ENCODE measurements at places on chromosomes 2 and 18.

GRCh38 chr2:42651057-42651456 is 82.6 kb downstream of the MTA3 start:
- DNase-seq: no peak

- no peak for DNase-seq
These were observed 333.1 kb downstream of the DYSF start for GRCh38 chr2:71786291-71787107.

DNA sequence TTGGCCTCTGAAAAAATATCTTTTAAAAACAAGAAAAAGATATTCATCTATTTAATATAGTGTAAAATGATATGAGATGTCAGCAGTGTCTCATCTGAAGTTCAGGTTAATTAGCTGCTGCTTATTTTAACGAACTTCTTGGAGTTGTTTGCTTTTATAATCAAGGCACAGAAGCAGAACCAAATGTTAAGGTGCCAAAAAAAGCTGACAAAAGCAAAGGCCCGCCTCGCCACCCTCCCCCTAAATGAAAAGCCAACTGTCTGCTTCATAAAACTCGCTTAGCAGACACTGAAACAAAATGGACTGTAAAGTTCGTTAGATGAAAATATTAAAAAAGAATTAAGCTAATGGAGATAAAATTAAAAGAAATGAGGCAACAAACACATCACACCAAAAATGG is 562.6 kb downstream of the ZEB2 start:
- DNase-seq: no peak

DNA sequence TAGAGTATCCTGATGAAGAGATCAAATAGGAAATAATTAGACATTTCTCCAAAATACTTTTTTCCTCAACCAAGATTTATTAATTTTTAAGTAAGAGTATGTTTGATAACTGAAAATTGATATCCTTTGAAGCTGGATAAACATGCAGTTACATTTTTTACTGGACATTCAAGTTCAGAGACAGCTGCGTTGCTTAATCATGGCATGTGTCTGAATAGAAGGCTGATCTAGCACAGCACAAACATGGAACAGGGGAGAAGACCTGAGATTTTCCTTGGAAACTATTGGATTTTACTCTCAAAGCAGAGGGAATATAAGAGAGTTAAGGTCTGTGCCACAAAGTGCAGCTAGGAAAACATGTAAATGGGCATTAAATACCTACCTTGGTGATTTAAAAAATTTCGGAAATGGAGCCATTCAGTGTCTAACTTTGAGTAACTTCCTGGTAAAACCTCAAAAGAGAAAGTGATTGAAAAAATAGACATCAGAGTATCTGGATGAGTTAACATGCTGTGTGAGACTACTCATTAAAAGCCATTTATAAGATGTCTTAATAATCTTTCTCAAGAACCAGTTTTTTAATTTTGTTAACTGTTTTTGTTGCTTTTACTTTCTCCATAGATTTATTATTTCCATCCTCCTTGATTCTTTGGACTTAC is 31.8 kb downstream of the CRIM1 start:
- DNase-seq: no peak

DNA sequence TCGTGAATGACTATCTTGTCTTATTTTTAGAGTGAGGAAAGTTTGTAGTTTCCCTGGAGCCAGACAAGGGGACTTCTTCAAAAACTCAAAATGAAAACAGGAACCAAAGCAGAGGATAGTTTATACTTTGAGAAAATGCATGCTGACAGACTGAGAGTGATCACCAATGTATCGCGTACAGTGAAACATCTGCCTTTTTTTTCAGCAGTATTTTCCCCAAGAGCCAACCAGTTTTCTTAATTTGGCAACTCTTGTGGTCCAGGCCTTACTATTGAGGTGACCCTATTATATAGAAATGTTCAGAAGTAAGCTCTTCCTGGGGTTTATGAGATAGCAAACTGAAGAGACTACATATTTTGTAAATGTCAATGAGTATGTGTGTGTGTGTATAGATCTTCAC is 153.7 kb upstream of the VRK2 start:
- DNase-seq: no peak

- no peak for DNase-seq
These were observed 28.8 kb downstream of the CCDC93 start for GRCh38 chr2:117985092-117985491.

Data from stimulated activated CD4-positive, alpha-beta T cell treated with anti-CD3 and anti-CD28 coated beads, Interleukin-15, amount 100 ng/mL, for 48 hours (primary cell).